Activated T-cell treated with anti-CD3 and anti-CD28 coated beads for 4 hours (primary cell): ENCODE measurements at places on chromosomes 4 and X.

DNA sequence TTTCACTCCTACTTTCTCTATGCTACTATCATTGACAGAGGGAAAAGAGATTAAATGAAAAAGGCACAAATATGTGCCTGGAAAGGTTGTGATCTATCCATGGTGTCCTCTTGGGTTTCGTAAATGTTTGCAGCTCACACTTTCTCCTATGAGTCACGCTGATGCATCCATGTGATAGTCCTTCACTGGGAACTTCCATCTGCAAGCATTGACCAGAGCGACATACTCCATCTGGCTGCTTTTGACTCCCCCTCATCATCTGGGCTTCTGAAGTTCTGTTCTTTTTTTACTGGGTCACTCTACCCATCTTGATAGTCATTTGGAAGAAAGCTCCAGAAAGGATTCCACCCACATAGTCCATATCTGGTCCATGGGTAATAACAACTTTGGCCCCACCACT is 84.7 kb upstream of the NDST3 start:
- DNase-seq: no peak

DNA sequence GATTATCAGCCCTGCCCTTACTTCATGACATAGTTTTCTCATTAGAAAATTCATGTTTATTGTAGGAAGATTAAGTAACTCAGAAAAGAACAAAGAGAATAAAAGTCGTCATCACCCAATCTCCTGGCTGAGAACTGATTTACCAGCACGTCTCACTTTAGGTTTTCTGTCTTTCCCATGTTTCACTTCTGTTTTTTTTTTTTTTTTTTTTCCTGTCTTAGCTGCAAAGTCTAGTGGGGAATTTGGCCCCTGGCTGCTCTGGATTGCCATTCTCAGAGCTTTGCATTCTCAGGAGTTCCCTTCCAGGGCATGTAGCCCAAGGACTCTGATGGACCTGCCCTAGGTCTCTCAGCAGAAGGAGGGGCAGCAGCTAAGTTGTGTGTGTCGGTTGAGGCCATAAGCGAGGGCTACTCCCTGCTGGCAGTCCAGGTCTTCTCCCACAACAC is 57.8 kb downstream of the TMEM131L start:
- no peak for DNase-seq

DNA sequence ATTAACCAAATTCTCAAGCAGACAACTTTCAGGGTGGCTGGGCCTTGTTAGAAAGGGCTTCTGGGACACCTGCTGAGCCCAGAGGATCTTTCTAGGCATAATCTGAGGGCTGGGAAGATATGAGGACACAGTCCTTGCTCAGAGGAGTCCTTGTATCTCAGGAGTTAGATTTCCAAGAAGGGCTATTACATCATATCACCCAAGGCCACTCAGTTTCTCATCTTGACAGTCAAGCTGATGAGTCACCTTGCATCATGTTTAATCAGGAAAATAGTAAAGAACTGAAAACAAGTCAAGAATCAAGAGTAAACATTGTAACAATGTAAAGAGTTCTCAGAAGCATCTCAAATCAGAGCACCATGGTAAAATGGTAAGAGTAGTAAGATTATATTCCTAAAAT is 4.0 kb downstream of the PCYT1B start:
- DNase-seq: no peak

DNA sequence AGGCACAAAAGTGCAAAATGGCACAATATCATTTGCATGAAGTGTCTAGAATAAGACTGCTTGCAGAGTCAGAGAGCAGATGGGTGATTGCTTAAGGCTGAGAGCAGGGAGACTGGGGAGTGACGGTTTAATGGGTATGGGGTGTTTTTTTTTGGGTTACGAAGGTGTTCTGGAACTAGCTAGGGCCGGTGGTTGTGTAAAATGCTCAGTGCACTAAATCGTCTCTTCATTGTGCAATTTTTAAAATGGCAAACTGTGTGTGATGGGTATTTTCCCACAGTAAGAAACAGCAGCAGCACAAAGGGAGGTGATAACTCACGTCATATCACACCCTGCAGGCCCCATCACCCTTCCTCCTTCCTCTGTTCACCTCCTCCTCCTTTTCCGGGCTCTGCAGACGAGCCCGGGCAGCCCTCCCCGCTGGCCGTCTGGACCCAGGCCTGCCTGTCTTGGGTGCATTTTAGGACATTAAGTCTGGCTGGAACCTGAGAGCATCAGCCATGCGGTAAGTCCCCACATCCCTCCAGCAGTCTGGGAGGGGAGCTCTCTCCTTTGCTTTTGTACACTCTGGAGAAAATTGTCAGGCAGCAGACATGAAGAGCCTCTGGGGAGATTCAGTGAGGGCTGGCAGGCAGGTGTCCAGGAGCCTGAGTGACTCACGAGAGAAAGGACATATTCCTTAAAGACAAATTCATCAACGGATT is 42.7 kb downstream of the ASMT start:
- DNase-seq: peak; percentile 32

- no peak for DNase-seq
These were observed 3.3 kb upstream of the DUSP9 start for GRCh38 chrX:153643431-153644351.

DNA sequence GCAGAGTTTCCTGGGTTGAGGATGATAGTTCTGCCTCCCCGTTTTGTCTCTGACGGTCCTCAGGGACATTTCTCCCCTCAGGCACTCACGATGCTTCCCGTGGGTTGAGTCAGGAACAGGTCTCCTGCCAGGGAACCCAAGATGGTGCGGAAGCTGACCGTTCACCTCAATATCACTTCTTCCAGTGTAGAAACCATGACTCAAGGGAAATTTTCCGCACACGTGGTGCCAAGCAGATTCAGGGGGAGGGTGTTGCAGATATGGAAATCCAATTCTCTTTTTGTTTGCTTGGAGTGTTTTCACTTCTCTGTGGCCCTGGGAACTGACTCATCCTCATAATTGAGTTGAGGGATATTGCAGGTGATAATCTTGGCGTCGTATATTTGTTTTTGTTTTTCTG is 46.7 kb downstream of the CXorf49B start:
- no peak for DNase-seq

- DNase-seq: no peak
These were observed 77.5 kb downstream of the IL15 start for GRCh38 chr4:141713771-141714445.

DNA sequence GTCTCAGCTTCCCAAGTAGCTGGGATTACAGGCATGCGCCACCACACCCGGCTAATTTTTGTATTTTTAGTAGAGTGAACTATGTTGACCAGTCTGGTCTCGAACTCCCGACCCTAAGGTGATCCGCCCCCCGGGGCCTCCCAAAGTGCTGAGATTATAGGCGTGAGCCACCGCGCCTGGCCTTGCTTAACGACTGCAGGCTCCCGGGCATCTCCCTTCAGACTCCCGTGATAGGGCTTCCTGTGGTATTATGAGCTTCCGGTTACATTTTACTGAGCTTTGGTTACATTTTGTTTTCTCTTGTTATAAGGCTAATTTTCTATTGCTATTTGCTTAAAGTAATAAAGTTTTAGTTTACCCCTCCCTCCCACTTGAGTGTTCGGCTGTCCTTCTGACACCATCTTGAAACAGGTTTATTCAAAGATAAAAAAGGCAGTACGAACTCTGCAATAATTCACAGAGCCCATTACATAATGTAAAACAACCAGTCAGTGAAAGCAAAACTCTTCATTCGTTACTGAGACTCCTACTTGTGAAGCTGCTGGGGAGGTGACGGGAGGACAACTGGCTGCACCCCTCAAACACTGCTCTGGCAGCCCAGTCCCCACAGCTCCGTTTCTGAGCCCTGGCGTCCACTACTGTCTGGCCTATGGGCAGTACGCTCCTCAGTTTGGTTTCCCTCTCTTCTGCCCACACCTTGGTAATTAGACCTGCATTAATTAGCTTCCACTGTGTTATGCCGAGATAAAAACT is 795.7 kb upstream of the SLIT2 start:
- no peak for DNase-seq

DNA sequence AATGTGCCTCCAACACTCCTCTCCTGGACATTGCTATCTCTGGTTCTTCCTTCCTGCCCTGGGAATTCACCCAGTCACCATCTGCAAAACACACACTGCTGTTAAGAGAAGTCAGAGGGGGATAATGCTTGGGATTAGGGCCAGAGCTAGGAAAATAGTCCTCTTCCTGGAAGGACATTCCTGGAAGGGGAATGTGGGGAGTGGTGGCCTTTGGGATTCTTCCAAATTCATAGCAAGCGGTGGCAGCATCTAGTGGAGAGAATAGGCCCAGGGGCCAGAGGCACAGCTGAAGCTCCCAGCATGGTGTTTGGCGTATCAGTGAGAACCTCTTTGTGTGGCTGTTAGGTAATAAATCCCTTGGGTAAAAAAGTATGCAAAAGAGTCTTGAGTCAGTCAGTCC is 34.3 kb downstream of the SHROOM4 start:
- DNase-seq: no peak

DNA sequence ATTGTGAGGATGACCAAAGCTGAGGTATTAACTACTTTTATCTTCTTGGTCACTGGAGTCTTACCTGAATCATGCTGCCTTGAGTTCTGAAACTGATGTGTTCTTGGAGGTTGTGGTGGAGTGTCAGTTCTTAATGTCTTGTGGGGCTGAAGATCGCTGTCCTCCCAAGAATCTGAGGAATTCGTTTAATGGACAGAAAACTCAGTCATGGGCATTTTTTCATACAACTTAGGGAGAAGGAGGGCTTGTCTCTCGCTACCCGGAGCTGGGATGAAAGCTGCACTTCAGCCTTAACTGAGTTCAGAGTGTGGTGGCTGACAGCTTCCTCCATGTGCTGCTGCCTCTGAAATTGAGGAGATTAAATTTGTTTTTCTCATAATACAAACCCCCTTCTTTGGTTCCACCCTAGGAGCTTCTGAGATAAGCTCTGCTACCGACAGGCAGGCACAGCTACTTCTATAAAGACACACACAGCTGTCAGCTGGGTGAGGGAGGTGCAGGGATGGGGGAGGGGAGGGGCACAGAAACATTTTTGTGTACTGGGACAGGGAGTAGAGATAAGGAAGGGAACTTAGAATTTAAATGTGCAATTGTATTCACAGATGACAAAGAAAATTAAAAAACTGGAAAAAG is 30.8 kb downstream of the RBBP7 start:
- no peak for DNase-seq

GRCh38 chr4:8700531-8700930 is 108.0 kb downstream of the CPZ start:
- DNase-seq: no peak

DNA sequence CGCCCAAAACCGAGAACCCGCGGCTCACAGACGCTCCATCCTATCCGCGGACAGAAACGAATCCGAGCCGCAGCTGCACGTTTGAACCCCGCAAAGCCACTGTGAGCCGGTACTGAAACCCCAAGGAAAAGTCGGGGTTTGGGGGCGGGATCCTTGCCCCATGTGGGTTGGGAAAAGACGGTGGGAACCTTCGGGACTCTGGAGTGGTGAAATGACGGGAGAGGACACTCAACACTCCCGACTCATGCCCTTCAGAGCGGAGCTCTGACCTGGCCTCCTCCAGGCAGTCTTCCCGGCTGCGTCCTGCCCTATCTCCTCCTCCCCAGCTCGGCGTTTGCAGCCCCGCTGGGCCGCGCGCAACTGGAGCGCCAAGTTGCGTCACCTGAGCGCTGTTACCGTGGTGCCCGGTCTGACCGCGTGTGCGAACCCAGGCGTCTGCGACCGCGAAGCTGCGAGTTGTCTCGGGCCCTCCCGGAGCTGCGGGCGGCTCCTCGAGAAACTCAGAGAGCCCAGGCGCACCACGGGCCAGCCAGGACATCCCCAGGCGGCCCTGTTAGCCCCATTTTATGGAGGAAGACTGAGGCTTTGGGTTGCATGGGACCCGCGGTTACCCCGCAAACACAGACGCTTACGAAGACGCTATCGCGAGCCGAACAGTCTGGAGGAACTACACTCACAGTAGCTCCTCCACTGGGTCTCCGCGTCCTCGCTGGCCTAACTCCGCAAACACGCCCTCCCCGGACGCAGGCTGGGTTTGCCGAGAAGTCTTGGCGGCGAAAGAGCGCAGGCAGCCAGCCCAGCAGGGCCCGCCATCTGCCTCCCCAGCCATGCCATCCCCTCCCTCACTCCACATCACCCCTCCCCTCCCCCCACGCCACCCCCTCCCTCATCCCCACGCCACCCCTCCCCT is 20.3 kb upstream of the HMX1 start:
- DNase-seq: no peak

DNA sequence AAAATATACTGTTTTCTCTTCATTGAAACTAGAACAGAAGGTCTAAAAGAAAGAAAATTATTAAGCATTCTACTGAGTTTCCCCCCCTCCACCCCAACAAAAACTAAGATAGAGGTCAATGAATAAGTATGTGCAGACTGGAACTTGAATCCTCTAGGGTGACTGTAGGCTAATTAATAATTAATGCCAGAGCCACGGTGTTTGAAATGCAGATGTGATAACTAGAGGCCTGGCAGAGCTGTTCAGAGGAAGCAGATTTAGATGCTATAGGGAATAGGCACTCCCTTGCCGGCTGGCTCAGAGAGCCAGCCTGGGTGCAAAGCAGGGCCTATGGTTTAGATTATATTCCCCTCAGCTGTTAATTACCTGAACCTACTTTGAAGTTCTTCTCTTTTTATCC is 12.2 kb upstream of the POU3F4 start:
- no peak for DNase-seq

DNA sequence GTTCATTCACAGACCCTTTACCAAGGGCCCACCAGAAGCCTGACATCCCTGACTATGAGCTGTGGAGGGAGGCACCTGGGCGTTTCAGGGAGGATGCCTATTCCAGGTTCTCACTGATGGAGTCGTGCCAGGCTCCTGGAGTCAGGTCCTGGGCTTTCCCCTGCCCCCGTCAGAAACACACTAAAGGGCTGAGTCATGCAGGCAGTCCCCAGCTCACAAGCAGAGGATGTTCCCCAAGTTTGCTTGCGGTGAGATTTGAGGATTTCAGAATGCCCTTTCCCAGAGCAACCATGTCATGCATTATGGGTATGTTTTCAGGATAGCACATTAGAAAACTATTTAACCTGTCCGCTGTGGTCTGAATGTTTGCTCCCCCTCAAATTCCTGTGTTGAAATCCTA is 45.2 kb downstream of the FHDC1 start:
- DNase-seq: no peak

DNA sequence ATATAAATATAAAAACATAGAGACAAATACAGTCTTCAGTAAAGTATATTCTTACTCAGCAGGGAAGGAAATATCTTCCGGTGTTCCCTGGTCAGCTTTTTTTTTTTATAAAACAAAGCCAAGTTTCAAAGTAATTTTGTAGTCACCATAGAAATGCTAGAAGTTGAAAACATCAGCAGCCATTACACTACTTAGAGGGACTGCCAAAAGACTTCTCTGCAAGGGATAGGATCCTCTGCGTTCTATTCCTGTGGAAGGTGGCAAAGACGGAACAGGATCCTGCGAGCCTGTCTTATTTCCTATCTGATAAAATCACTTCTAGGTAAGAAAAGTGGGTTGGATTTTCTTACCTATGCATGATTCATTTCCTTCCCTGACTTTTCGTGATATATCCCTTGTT is 19.4 kb downstream of the CLDN22 start:
- no peak for DNase-seq

DNA sequence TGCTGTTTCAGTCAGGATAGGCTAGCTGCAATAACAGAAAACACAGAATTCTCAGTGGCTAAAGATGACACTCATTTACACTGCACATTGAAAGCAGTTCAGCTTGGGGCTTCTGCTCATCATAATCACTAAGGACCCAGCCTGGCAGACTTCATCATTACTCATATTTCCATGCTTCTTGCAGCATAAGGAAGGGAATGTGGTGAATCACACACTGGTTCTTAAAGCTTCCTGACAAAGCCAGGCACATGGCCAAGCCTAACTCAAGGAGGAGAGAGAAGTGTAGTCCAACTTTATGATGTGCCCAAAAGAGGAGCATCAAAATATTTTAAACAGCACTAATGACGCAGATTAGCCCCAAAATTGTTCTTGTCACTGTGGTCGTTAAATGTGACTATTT is 186.5 kb downstream of the BANK1 start:
- DNase-seq: no peak

- DNase-seq: no peak
These were observed 111.2 kb downstream of the GLRA3 start for GRCh38 chr4:174717828-174718227.
